ENCODE measurements at places on chromosomes 16 and 17.

- no peak for DNase-seq
These were observed 33.1 kb upstream of the DDX52 start for GRCh38 chr17:37676115-37676925.

- DNase-seq, result peak; percentile 89
These were observed 29.6 kb downstream of the ZNF778 start for GRCh38 chr16:89246903-89247733.

- DNase-seq, result no peak
These were observed at the start of gene ANKS4B for GRCh38 chr16:21233521-21234150. Gene ANKS4B (plus strand): TSS chr16:21233699. CDS start chr16:21233738, 39 bp downstream.

DNA sequence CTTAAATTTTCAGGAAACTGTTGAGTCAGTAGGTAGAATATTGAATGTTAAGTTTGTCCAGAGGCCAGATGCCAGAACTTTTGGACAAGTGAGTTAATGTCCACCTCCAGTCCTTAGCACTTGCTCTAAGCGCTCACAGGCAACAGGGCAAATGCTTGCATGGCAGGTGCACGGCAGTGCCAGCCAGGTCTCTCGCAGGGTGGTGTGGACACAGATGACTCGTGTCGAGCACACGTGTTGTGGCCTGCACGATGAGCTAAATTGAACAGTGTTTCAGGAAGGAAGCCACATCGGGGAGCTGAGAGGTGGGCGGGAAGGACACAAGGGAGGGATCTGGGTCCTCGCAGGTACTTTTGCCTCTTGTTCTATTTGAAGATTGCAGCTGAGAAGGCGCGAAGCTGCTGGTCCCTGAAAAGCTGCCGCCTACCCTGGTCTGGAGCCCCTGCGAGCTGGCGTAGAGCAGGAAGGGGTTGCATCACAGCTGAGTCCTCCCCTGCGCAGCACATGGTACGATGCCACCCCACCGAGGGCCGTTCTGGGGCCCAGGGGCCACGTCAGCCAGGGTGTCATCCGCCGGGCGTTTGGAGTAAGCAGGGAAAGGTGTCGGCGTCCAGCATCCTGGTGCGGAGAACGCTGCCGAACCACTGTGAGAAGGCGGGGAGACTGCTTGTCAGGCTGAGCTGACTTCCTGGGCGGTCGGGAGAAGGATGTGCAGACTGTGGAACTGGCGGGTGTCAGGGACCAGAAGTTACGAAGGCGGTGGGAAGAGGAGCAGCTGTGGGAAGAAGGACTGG lies 6.3 kb downstream of the RAB40C start:
- no peak for DNase-seq

- DNase-seq, result no peak
These were observed 8.5 kb downstream of the STH start for GRCh38 chr17:46007461-46007965.

DNA sequence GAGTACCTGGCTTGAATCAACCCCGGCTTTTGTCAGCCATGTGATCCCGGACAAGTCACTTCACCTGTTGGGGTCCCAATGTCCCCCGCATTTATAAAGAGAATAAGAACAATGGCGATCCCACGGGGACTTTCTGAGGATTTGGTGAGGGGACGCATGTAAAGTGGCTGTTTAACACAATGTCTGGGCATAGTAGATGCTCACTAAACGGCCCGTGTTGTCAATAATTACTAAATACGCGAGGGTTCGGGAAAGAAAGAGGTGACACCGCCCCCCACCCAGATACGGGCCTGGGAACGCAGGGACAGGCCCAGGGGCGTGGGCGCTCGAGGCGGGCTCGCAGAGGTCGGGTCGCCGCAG lies 1.8 kb downstream of the SYNGR3 start:
- no peak for DNase-seq

- DNase-seq, result no peak
These were observed 12.9 kb upstream of the NLRC3 start for GRCh38 chr16:3589991-3590701.

- DNase-seq, result no peak
These were observed 28.4 kb downstream of the CDH13 start for GRCh38 chr16:82655072-82655714.

DNA sequence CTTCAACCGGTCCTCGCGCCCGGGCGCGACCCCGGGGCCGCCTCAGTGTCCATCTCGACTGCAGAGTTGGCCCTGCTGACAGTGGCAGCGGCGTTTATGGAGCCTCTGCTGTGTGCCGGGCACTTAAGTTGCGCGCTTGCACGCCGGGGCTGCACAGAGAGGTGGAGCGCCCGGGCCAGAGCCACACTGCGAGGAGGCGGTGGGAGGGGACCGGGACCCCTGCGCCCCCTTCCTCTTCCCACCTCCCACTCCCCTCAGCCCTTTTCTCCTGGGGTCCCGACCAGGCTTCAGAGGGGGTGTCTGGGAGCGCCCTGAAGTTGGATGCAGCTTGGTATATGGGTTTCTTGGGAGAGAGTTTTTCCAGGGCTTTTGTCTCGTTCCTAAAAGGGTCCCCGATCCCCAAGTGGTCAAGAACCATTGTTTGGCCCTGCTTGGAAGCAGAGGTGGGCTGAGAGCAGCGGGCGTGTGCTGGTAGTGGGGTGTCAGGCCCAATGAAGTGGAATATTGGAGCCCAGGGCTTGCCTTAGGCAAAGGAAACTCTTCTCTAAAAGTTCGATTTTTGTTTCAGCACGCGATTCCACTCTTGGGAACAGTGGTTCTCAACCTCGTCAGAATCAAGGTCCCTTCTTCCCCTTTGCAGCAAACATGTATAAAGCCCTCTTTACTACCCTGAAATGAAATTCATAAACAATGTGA lies 605 bp downstream of the MRTFB start:
- peak; percentile 13 for DNase-seq

DNA sequence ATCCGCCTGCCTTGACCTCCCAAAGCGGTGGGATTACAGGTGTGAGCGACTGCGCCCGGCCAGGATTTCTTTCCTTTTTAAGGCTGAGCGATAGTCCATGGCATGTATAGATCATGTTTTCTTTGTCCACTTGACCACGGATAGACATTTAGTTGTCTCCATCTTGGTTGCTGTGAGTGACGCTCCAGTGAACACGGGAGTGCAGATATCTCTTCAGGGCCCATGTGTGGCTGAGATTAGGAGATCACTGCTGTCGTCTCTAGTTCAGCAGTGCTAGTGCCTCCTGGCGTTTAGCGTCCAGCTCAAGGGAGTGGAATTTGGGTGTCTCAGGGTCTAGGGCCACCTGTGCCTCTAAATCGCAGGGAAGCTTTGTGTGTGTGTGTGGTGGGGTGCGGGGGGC lies 41.5 kb downstream of the ABCC1 start:
- no peak for DNase-seq

GRCh38 chr16:5328546-5328945 lies 231.0 kb upstream of the EEF2KMT start:
- no peak for DNase-seq

GRCh38 chr17:70298929-70299531 lies 129.7 kb downstream of the KCNJ2 start:
- DNase-seq, result no peak

GRCh38 chr16:6020162-6020985 lies 922.8 kb upstream of the EEF2KMT start:
- DNase-seq, result no peak

- peak; percentile 11 for DNase-seq
These were observed 28.7 kb downstream of the MMP15 start for GRCh38 chr16:58054289-58054688.

DNA sequence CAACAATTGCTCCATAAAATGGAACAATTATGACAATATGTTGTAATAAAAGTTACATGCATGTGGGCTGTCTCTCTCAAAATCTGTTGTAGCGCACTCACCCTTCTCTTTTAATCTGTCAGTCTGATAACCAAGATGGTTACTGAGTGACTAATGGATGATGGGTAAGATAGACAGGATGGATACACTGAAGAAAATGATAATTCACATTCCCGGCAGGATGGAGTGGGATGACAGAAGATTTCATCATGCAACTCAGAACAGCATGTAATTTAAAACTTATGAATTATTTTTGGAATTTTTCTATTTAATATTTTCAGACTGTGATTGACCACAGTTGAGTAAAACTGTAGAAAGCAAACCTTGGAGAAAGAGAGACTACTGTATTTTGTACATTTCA lies 30.5 kb downstream of the CDH13 start:
- no peak for DNase-seq

DNA sequence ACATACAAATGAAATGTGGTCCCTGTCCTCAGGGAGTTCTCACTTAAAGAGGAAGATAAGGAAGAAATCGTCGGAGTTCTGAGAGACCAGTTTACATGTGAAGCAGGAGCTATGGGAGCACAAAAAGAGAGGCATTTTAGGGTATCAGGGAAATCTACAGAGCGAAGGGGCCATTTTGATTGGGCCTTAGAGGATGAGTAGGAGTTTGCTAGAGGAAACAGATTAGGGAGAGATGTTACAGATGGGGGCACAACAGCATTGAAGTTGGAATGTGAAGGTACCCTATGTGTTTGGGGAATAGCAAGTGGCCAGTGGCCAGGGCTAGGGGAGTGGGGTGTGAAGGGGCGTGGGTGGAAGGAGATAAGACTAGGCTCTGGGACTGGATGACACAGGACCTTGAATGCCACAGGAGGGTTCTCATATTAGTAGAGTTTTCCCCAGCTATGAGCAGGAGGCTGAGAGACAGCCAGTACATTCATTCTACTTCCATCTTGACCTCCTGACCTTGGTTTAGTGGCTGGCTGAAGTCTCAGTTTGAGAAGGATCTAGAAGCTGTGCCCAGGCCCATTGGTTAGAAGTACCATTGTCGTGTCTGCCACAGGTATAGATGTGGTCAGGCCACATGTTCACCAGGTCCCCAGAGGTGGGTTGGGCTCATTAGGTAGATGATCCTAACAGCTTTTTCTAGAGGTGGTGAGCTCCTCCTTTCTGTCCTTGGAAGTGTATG lies 34.8 kb downstream of the CPNE2 start:
- DNase-seq, result no peak

GRCh38 chr16:47392081-47392480 lies 68.8 kb downstream of the ITFG1 start:
- peak; percentile 85 for DNase-seq

- no peak for DNase-seq
These were observed 2.6 kb downstream of the PPP1R9B start for GRCh38 chr17:50147841-50148225.

- no peak for DNase-seq
These were observed 39.4 kb downstream of the PLCG2 start for GRCh38 chr16:81818568-81818896.

- DNase-seq, result no peak
These were observed 270.2 kb upstream of the RPL38 start for GRCh38 chr17:73933164-73933766.

GRCh38 chr16:46706642-46707041 lies 17.2 kb downstream of the ORC6 start:
- DNase-seq, result no peak

DNA sequence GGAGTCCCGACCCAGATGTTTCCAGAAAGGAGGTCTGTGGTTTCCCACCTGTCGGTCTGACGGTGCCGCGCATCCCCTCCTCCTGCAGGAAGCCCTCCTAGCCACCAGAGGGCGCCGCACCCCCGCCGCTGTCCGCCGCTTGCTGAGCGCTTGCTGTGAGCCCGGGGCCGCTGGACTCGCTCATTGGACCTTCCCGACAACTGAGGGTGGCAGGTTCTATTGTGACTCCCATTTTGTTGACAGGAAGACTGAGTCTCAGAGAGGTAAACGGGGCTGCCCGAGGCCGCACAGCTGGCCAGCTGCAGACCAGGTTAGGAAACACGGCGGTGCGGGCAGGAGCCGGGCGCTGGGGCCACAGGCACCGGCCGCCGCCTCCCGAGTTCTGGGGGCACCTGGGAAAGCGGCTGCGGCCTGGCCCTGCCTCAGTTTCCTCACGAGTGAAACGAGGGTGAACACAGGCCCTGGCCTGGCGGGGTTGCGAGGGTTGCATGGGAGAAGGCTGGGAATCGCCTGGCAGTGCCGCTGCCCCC lies 191.1 kb upstream of the CIBAR2 start:
- peak; percentile 75 for DNase-seq

DNA sequence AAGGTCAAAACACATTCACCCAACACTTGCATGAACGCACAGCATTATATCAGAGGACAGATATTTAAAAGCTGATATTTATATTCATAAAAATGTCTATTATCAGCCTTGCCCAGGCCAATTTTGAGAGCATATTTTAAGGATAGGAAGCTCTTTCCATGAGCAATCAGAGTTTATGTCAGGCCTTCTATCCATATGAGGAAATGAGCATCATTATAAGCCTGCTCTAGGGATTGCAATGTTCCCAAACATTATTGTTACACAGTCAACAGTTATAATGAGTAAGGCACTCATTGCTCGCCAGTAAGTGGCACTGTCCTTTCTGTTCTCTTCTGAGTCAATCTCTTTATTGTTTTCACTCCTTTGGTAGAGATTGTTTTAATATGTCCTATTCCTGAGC lies 37.7 kb upstream of the DYNLRB2 start:
- DNase-seq, result no peak

DNA sequence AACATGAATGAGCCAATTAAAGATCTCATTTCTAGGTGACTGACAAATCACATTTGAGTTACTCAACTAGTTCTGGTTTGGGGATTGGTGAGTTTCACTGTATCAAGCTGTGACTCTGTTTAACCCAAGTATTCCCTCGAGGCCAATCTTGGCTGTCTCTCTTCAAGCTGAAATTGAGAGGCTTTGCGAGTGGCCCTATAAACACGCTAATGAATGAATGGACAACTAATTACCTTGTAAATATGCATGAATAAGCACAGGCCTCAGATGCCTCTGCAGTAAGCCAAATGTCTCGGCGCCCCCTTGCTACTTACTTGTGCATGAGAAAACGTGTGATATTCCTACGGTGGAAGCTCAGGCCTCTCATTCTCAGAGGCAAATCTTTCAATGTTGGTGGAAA lies 450.3 kb upstream of the PSMD7 start:
- DNase-seq, result no peak

DNA sequence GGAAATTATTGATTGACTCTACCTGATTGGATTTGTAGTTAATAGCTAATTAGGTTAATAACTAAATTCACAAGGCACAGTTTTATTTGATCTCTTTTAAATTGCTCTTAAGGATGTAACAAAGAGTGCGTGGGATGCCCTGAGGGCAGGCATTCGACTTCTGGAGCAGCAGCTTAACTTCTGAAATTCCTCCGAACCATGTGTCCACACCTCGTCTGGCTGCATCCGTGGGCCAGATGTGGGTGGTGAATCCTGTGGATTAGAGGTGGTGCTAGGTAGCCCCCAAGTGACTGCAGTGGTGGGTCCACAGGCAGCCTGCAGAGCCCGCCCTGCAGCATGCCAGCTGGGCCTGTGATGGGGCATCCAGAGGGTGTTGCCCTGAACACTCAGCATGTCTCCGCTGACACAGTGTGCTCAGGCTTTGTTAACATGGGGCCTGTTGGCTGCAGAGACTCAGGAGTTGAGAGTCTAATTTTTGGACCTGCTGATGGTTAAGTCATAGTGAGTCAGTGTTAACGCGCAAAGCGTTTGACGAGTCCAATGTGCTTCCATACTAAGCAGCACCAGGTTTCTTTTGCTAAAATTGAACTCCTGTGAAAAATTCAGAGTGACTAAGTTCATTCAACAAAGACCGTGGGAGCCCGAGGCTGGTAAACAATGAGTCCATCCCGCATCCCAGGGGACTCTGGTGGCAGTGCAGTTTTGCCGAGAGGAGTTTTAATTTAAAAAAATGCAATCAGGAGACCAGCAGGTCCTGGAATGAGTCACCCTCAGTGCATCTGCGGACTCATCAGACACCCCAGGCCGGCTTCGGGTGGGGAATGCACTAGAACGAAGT lies 3.8 kb upstream of the NPB start:
- no peak for DNase-seq
